ENCODE measurements at places on chromosomes 7 and 10.

- no peak for DNase-seq
Measured at GRCh38 chr10:48468130-48468790, 136.6 kb downstream of the ARHGAP22 start.

- no peak for DNase-seq
Measured at GRCh38 chr7:35818513-35818912, 17.7 kb downstream of the SEPTIN7 start.

DNA sequence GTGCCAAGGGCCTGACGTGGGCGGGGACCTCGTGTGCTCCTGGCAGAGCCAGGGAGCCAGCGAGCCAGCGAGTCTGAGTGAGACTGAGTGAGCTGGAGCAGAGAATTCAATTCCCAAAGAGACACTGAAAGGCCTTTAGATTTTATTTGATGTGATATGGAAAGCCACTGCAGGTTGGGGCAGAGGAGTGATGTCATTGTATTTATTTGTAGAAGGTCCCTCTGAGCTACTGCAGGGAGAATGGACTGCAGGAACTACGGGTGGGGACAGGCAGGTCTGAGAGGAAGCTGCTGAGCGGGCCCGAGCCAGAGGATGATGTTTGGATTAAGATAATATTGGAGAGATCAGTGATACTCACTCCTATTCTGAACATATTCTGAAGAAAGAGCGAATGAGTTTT, 445.8 kb upstream of the ANKRD30A start:
- no peak for DNase-seq

GRCh38 chr10:101752241-101752640, 23.7 kb downstream of the FGF8 start:
- DNase-seq: no peak

- peak; percentile 74 for DNase-seq
Measured at GRCh38 chr10:4981722-4982471, 18.7 kb downstream of the AKR1C1 start.

DNA sequence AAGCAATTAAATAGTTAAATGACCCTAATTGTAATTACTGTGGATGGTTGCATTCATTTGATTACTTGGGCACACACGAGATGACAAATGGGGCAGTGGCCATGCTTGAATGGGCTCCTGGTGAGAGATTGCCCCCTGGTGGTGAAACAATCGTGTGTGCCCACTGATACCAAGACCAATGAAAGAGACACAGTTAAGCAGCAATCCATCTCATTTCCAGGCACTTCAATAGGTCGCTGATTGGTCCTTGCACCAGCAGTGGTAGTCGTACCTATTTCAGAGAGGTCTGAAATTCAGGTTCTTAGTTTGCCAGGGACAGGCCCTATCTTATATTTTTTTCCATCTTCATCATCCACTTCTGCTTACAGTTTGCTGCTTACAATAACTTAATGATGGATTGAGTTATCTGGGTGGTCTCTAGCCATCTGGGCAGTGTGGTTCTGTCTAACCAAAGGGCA, 8.3 kb downstream of the PCBD1 start:
- peak; percentile 89 for DNase-seq

DNA sequence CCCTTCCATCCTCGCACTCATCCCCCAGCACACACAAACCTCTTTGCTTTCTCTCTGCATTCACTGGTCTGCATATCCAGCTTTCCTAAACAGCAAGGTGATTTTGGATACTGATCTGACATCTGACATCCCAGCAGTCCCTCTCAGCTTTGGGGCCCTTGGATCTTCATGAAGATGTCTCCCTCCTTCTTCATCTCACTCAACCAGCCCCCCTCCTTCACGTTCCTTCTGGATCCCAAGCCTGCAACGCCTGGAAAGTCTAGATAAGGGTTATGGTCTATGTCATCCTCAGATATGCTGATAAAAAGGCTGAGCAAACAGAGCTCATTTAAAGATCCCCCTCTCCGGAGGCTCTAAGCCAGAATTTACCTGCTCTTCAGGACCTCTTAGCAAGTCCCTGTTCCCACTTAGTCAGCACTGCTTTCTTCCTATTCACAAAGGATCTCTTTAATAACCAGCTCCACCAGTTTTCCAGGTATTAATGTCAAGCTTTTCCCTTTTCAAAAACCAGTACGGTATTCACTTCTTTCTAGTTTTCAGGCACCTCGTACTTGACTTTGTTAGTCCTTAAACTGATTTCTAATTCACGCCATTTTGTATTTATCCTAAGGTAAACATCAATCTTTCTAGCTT, 38.9 kb downstream of the CREB3L2 start:
- no peak for DNase-seq

DNA sequence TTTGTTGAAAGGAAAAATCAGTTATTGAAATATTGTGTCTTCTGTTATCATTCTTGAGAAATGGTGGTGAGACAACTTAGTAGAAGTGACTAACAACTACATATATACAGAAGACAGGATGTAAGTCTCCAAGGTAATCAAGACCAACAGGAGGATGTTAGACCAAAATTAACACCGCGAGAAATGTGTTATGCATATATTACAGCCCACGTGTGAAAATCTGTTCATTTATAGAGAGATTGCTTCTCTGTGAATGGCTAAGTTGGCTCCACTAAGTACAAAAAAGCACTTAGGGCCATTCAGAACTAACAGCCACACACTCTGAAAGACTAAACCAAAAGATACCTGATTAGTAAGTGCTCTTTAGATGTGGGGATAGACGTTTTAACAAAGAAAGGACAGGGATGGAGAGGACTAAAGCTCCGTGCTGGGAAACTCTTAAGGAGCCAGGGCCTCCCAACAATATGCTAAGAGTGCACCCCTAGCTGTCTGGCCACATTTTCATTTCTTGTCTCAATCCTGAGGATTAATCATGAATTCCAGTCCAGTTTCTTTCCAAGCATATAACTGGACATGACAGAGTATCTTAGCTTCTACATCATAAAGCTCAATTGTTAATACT, 26.5 kb downstream of the HDAC9 start:
- no peak for DNase-seq

GRCh38 chr10:24884316-24884715, 68.1 kb downstream of the PRTFDC1 start:
- DNase-seq: peak; percentile 24

GRCh38 chr7:21086688-21087087, 300.0 kb upstream of the SP8 start:
- DNase-seq: no peak

DNA sequence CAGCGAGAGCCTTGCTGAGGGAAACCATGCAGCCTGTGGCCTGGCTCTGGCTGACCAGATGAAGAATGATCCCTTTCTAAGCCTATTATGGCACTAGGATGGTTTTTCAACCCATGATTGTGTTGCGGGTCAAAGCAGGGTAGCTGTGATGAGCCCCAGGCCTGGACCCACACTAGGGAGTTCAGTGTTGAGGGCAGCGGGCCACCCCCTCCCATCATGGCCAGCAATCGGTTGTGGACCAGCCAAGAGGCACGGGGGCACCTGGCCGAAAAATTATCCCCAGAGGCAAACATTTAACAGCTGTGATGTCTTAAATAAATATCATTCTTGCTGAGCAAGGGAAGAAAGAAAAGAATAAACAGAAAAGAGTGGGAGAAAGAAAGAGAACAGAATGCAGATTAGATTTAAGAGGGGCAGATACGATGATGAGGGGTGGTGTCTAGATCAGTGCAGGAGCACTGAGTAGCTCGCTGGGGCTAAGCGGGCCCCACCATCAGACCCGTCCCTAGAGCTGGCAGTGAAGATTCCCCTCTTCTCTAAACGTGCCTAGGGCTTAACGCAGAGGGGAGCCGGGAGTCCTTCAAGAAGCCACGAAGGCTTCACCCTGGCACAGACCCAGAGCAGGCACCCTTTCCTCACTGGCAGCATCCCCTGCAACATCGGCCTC, 82.7 kb downstream of the SLC37A3 start:
- DNase-seq: no peak

DNA sequence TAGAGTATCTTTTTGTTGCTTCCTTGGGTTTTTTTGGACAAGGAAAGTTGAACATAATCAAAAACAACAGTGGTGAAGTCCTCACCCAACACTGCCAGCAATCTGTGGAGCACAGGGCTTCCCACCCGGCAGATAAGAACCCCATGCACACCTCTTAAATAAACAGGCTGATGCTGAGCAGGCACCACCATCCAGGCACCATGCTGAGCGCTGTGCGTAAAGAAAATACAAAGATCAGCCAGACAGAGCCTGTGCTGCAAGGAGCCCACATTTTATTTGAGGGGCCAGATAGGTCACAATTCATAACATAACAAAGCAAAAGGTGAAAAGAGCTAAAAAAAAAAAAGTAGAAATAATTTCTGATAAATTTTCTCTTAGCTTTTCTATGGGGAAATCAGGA, 231.2 kb downstream of the PTPRN2 start:
- peak; percentile 14 for DNase-seq

GRCh38 chr7:133702078-133702477, 425.1 kb upstream of the LRGUK start:
- no peak for DNase-seq

DNA sequence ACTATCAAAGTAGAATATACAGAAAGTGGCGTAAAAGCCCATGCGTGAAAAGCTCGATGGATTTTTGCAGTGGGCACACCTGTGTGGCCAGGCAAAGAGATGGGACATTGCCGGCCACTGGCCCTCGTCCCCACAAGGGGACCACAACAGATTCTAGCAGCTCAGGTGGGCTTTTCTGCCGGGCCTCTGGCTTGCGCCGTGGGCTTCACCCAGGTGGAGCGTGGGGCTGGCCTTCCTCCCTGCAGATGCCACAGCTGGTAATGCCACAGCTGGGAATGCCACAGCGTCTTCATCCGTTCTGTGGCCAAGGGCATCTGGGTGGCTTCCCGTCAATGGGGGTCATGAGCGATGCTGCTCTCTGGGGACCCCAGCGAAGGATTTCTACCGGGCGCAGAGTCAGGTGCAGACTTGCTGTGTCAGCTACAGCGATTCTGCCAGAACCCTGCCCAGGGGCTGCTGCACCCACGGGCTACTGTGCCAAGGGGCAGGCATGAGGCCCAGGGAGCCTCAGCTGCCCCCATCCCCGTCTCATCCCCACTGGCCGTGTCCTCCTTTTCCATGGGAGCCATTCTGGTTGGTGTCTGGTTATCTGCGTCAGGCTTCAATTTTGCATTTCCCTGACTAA, 52.5 kb upstream of the NKX6-2 start:
- DNase-seq: no peak

GRCh38 chr10:104639590-104640338, 1.3 kb upstream of the SORCS3 start:
- DNase-seq: no peak

DNA sequence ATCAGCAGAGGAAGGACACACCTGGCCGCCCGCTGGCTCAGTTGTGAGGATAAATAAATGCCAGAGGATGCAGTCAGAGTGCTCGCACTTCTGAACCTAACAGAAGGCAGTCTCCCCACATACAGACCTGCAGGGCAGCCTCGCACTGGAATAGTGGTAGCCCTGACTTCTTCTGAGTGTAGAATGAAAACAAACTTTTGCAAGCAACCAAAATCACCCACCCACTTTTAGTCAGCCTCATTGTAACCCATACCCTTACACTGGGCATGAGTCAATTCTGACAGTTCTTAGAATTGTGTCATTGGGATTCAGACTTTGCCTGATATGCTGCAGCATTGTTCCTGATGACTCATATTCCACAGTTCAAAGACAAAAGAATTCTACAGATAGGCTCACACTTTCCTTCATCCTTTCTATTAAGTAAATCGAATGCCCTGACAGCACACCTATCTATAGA, 167.0 kb upstream of the CDK1 start:
- DNase-seq: peak; percentile 72

DNA sequence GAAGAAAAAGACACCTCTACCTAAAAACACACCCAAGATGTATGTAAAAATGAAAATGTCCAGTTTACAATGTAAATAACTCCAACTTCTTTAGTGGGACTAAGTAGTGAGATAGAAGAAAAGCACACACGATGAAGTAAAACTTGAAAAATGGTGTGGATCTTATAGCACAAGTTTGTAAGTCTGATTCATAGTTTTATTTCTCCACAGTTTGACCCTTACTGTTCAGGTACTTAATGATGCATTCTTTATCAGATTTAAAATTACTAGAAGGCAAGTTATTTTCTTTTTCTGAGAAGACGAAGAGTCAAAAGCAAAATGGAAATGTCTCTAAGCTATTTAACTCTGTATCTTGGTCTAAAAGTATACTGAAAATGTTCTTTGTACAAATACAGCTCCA, 6.1 kb downstream of the NAMPT start:
- DNase-seq: peak; percentile 29

- DNase-seq: no peak
Measured at GRCh38 chr7:94245500-94245899, 149.2 kb upstream of the COL1A2 start.

DNA sequence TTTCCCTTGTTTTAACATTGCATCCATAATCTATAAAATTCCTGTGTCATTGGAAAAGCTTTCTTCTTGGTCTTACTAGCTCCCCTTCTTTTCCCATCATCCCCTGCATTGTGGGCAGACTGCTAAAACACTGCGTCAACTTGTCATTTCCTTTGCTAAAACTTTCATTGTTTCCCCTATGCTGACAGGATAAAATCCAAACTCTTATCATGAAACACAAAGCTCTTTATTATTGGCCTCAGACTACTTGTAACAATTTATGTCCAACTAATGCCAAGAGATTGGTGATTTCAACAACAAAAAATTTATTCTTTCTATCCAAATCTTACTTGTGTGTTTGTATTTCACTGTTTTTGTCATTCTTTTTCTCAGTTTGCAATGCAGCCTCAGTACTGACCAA, 339.1 kb downstream of the HGF start:
- DNase-seq: no peak

- no peak for DNase-seq
Measured at GRCh38 chr7:37796138-37796775, 52.1 kb upstream of the NME8 start.

- peak; percentile 85 for DNase-seq
Measured at GRCh38 chr7:16114633-16115032, 306.7 kb downstream of the CRPPA start.

GRCh38 chr7:81211204-81211933, 292.5 kb upstream of the SEMA3C start:
- DNase-seq: peak; percentile 50

DNA sequence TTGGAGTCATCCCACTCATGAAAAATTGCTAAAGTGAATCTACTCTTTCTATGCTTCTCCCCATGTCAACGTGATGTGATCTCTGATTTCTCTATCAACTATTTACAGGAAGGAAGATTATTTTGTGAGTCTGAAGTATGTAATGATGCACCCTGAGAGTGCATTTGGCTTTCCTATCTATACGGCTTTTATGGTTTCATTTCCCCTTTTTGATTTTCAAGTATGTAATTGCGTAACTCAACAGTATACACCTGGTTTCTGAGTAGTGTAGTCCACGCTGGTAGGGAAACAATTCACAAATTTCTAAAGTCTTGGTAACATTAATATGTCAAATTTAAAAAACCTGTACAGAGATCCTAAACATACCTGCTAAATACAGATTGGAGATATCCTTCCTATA, 194.7 kb upstream of the SEMA3A start:
- no peak for DNase-seq

- DNase-seq: no peak
Measured at GRCh38 chr10:26391701-26392695, 46.1 kb upstream of the APBB1IP start.
